Osteocyte (in vitro differentiated cells): ENCODE measurements at places on chromosomes 1 and 21. TPM values are rescaled to one million over a fixed set of nuclear protein-coding genes. Genes with fewer than 3 reads are reported as not detected.
A peak's percentile ranks its signal among the peaks of the same experiment; 100 is the strongest.

Gene PLEKHN1
- total RNA-seq = 0.21 TPM in 2 replicates

Gene RHBDL2
- total RNA-seq = not detected in 2 replicates

Gene S100A9
- not detected in 2 replicates for total RNA-seq

Gene GIPC2
- total RNA-seq = 0.08 TPM in 2 replicates

Gene OVAAL
- total RNA-seq = not detected in 2 replicates

Gene CADM3
- 0.13 TPM in 1 of 2 replicates, not detected in the other for total RNA-seq

Gene HPCAL4
- total RNA-seq = not detected in 2 replicates

Gene OLIG1
- total RNA-seq = not detected in 2 replicates

Gene INSRR
- 0.08 and 0.21 TPM in 2 replicates for total RNA-seq

Gene ARTN
- total RNA-seq = 0.81 and 1.1 TPM in 2 replicates

Gene PRELP
- total RNA-seq = 0.94 and 1.0 TPM in 2 replicates

GRCh38 chr1:195715652-195716051 lies 892.6 kb downstream of the KCNT2 start:
- no peak overlapping the region for H3K27ac ChIP-seq
- H3K27me3 ChIP-seq = no peaks in the 10 kb centered on the region
- H3K4me1 ChIP-seq = peaks cover 17% of the 10 kb centered on the region
- DNase-seq = no peak

DNA sequence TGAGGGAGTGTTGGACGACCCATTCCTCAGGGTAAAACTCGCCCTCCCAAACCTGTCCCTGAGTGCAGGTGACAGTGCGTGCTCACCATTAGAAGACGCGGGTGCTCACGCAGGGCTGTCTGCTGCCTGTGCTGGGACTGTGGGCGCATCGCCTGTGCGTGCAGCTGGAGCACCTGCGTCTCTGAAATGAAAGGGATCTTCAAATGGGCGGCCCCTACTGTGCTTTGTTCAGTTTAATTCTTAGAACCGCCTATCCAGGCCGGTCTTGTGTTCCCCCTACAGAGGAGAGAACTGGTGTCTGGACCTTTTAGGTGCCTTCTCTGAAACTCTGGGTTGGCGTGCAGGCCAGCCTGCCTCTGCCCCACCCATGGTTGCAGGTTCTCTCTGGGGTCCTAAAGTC lies 125.8 kb downstream of the PCBP3 start:
- H3K27ac ChIP-seq = no peak overlapping the region
- H3K4me1 ChIP-seq = peaks cover 12% of the 10 kb centered on the region
- H3K36me3 ChIP-seq = no peaks in the 10 kb centered on the region
- no peak overlapping the region for H3K4me3 ChIP-seq
- H3K27me3 ChIP-seq = no peaks in the 10 kb centered on the region
- DNase-seq = no peak

GRCh38 chr1:53766831-53767405 lies 28.0 kb upstream of the GLIS1 start:
- no peak for DNase-seq
- peak overlapping the region; percentile 77 for H3K27ac ChIP-seq
- H3K36me3 ChIP-seq = no peaks in the 10 kb centered on the region
- H3K4me3 ChIP-seq = peak overlapping the region; percentile 65
- no peaks in the 10 kb centered on the region for H3K27me3 ChIP-seq
- peaks cover 29% of the 10 kb centered on the region for H3K4me1 ChIP-seq

GRCh38 chr21:16082038-16082816 lies 352.4 kb downstream of the USP25 start:
- no peak overlapping the region for H3K27ac ChIP-seq
- H3K27me3 ChIP-seq = no peaks in the 10 kb centered on the region
- peaks cover 2% of the 10 kb centered on the region for H3K36me3 ChIP-seq
- DNase-seq = no peak
- peaks cover 42% of the 10 kb centered on the region for H3K4me1 ChIP-seq

DNA sequence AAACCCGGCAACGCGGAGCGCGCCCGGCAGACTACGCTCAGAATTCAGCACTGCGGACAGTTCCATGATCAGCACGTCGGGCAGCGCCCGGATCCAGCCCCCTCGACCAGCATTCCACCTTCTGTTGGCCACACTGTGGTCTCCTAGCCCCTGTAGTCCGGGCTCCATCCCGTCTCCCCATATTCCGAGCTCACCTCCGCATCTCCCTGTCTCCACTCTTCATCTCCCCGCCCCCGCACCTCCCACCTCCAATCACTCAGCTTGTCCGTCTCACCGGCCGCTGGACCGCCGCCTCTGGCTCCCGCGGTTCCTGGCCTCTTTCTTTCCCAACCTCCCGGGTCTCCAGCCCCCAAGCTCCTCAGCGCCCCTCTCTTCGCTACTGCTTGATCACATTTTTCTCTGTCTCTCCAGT lies 500 bp downstream of the EPHA10 start:
- H3K4me1 ChIP-seq = peaks cover 3% of the 10 kb centered on the region
- H3K27me3 ChIP-seq = peaks cover 54% of the 10 kb centered on the region
- no peak overlapping the region for H3K4me3 ChIP-seq
- H3K27ac ChIP-seq = no peak overlapping the region

- H3K36me3 ChIP-seq = no peaks in the 10 kb centered on the region
- H3K27ac ChIP-seq = no peak overlapping the region
- peaks cover 56% of the 10 kb centered on the region for H3K27me3 ChIP-seq
- no peaks in the 10 kb centered on the region for H3K4me1 ChIP-seq
Observed at GRCh38 chr1:160438317-160438918, 38.1 kb downstream of the VANGL2 start.

DNA sequence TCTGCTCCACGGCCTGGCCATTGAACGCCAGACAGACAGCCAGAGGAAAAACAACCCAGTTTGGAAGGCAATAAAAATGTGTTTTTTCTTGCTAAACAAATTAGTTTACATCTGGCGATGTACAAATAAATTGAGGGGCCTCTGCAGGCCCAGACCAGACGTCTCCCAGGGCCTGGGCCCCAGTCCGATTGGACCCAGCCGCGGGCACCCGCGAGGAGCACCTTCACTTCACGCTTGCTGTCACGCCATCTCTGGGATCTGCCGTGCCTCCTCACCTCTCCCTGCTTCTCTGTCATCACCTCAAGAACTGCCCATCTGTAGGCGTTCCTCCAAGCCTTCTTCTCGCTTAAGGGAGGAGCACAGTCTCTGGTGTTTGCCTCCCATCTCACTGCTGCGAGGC lies 61.5 kb downstream of the GLIS1 start:
- no peak overlapping the region for H3K4me3 ChIP-seq
- no peaks in the 10 kb centered on the region for H3K27me3 ChIP-seq
- peaks cover 42% of the 10 kb centered on the region for H3K4me1 ChIP-seq
- no peak overlapping the region for H3K27ac ChIP-seq

GRCh38 chr21:24259241-24259640 lies 1348.0 kb downstream of the MRPL39 start:
- H3K27ac ChIP-seq = no peak overlapping the region
- no peaks in the 10 kb centered on the region for H3K4me1 ChIP-seq
- no peak overlapping the region for H3K4me3 ChIP-seq
- no peaks in the 10 kb centered on the region for H3K36me3 ChIP-seq
- H3K27me3 ChIP-seq = no peaks in the 10 kb centered on the region

DNA sequence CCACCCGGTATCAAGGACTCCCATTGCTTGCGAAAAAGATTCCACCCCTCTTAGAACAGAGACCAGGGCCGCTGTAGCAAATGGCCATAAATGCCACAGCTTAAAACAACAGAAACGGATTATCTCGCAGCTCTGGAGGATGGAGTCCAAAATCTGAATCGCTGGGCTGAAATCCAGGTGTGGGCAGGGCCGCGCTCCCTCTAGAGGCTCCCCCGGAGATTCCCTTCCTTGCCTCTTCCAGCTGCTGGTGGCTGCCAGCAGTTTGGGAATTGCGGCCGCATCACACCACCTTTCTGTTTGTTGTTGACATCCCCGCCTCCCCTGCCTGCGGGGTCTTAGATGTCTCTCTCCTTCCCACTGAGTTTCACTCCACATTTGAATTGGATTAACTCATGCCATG lies 15.6 kb downstream of the PDE9A start:
- peaks cover 18% of the 10 kb centered on the region for H3K4me1 ChIP-seq
- H3K36me3 ChIP-seq = no peaks in the 10 kb centered on the region
- no peak overlapping the region for H3K4me3 ChIP-seq
- DNase-seq = no peak

GRCh38 chr1:235887676-235888075 lies 21.0 kb upstream of the LYST start:
- peaks cover 11% of the 10 kb centered on the region for H3K4me1 ChIP-seq
- no peaks in the 10 kb centered on the region for H3K27me3 ChIP-seq
- H3K36me3 ChIP-seq = no peaks in the 10 kb centered on the region

- no peak for DNase-seq
- no peaks in the 10 kb centered on the region for H3K36me3 ChIP-seq
- H3K27me3 ChIP-seq = peaks cover 61% of the 10 kb centered on the region
- H3K4me3 ChIP-seq = no peak overlapping the region
Observed at GRCh38 chr21:41403966-41404365, 22.1 kb upstream of the MX1 start.

DNA sequence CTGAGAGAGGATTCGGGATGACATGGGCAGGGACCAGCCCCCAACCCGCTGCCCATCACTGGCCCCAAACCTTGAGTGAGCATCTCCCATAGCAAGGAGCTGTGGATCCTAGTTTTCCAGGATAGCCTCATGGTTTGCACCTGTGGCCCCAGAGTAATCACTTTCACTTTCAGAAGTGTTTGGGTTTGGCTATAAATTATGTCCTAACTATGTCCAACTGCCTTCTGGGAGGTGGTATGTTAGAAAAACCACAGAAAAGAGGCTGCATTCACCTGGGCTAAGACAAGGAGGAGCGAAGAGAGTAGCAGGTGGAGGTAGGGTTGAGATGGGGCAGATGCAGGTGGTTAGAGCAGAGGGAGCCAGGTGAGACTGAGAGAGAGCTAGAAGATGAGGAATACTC lies 19.4 kb upstream of the CLIC6 start:
- peaks cover 61% of the 10 kb centered on the region for H3K27me3 ChIP-seq
- DNase-seq = no peak
- H3K27ac ChIP-seq = no peak overlapping the region
- H3K4me3 ChIP-seq = no peak overlapping the region

GRCh38 chr21:44684483-44684882 lies 2.5 kb upstream of the KRTAP12-1 start:
- no peak overlapping the region for H3K4me3 ChIP-seq
- no peak overlapping the region for H3K27ac ChIP-seq
- peaks cover 15% of the 10 kb centered on the region for H3K4me1 ChIP-seq
- H3K27me3 ChIP-seq = peaks cover 77% of the 10 kb centered on the region

- no peak overlapping the region for H3K27ac ChIP-seq
- H3K4me3 ChIP-seq = no peak overlapping the region
Observed at GRCh38 chr1:185632659-185633423, 101.3 kb upstream of the HMCN1 start.
